Left colon (tissue), 2 donors: ENCODE measurements at places on chromosomes 2 and 18. TPM values are rescaled to one million over a fixed set of nuclear protein-coding genes. Genes with fewer than 3 reads are reported as not detected.

The ONECUT2 gene
- total RNA-seq, result 0.31 TPM

The FBXO36 gene
- 1.6 TPM for total RNA-seq

The STARD6 gene
- total RNA-seq, result not detected

GRCh38 chr2:239232195-239232578 is 168.6 kb downstream of the HDAC4 start:
- no peak for DNase-seq

DNA sequence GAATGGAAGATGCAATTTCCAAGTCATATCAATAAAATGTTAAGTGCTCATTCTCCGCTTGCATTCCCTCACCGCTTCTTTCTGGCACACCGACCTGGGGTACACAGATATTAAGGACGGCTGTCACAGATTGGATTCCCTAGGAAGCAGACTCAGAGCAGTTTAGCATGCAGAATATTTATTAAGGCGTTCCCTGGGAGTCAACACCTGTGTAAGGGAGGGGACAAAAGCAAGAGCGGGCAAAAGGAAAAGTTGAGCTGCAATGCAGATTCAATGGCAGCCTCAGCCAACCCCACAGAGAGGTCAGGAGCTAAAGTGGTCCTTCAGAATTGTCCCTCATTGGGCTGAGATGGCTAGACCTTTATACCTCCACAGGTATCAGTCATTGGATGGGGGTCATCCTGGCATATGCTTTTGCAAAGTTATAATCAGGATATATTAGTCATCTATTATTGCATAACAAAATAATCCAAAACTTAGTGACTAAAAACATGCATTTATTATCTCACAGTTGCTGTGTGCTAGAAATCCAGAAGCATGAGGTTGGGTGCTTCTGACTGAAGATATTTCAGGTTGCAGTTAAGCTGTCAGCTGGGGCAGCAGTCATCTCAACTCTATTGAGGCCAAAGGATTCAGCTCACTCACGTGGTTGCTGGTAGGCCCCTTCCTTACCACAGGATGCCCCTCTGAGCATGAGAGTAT is 27.0 kb upstream of the INO80D start:
- no peak for DNase-seq

DNA sequence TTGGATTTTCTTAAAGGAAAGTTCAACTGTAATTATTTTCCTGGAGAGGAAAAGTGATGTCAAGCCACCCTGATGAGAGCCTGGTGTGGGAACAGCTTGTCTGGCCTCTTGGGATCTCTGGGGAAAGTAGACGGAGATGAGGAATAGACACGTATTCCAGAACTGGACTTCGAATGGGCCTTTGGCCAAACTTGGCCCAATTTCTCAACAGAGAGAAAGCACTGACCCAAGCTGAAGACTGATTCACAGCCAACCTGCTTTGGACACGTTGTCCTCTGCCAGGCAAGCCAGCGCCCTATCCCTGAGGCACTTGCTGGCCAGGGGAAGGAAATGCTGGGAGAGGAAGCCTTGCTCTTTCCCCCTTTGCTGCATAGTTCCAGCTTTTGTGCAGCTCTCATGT is 70.8 kb upstream of the CTAGE1 start:
- DNase-seq, result no peak

DNA sequence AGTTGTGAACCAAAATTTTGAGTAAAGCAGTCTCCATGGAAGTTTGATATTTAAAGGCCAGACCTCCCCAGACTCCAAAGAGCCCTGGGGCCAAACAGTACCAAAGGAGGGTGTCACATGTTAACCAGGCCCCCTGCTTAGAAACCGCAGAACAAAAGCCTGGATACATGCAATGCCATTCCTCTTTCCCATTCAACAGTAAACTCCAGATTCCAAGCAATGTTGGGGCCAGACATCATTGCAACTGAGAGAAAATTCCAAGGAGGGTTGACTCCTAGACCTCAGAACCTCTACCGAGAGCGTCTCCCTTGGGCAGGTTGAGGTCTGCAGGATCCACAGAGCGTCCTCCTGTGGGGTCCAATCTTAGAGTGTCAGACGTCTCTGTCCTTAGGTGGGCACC is 404.4 kb upstream of the SYT4 start:
- DNase-seq, result no peak

DNA sequence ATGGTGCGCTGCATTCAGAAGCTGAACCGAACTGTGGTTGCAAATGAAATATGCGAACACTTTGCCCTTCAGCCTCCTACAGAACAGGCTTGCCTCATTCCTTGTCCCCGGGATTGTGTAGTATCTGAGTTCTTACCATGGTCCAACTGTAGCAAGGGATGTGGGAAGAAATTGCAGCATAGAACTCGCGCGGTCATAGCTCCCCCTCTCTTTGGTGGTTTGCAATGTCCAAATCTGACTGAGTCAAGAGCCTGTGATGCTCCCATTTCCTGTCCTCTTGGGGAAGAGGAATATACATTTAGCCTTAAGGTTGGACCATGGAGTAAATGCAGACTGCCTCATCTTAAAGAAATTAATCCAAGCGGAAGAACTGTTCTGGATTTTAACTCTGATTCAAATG is 291.4 kb downstream of the THSD7B start:
- DNase-seq, result no peak
